ENCODE measurements at places on chromosomes 16 and 17. TPM values are rescaled to one million over a fixed set of nuclear protein-coding genes. Genes with fewer than 3 reads are reported as not detected.

GRCh38 chr16:8751481-8752311 is 45.7 kb downstream of the TMEM186 start:
- DNase-seq, result no peak

GRCh38 chr17:35664685-35665084 is 66.8 kb upstream of the RASL10B start:
- no peak for DNase-seq

GRCh38 chr17:38660097-38661025 is 14.4 kb downstream of the EPOP start:
- DNase-seq, result no peak

DNA sequence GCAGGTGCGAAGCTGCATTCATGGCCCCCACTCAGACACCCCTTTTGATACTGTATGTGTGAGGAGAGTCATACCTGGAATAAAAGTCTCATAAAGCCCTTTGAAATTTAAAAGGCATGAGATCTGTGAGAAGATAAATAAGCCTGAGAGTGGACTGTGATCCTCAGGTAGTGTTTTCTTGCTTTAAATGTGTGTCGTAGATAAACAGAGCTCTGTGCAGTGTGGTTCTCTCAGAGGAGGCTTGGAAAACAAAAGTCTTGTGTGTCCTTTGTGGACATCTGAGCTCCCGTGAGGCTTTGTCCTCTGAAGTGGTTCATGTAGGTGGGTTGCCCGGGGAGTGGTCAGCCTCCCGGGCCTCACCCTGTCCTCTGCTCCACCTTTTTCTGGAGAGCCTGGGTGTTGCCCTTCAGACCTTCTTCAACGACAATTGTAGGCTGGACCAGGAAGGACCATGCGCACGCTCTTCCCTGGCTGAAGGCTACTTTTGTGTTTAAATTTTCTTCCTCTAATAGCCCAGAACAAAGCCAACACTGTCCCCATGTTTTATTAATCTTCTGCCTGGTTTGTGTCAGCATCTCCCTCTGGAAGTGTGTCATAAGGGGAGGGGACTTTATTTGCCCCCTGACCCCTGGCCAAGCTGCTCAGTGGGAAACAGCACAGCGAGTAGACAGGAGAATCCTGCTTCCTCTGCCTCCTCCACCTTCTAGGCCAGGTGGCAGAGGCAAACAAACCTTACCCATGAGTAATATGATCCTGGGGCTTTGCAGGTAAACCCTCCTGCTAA is 151.2 kb downstream of the MSI2 start:
- no peak for DNase-seq

DNA sequence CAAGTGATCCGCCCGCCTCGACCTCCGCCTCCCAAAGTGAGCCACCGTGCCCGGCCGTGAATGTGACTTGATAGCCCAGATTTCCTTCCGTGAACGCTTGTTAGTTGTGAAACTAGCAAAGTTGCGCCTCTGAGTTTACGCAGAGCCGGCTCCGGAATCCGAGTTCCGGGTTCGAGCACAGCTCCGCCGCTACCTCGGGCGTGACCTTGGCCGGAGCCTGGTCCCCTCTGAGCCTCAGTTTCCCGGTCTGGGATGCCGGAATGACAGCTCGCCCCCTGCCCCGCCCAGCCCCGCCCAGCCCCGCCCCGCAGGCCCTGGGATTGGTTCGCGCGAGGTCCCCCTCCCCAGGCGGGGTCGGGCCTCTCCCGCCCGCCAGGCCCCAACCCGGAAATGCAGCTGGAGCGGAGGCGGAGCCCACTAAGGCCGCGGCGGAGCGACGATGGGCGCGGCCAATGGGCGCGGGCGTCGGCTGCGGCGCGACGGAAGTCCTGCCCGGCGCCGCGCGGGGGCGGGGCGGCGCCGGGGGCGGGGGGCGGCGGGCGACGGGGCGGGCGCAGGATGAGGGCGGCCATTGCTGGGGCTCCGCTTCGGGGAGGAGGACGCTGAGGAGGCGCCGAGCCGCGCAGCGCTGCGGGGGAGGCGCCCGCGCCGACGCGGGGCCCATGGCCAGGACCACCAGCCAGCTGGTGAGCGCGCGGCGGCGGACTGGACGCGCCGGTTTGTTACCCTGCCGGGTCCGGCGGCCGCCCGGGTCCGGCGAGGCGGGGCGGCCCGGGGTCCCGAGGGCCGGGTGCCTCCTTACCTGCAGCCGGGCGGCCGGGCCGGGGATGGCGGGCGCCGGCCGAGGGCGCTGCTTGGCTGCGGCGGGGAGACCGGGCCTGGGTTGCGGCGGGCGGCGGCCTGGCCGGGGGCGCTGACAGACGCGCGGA is at the start of gene PDPK1:
PDPK1 (plus strand) TSS at position 571 of the 929 bp plus-strand sequence; CDS start at position 663, 92 bp downstream.
- peak; percentile 96 for DNase-seq

DNA sequence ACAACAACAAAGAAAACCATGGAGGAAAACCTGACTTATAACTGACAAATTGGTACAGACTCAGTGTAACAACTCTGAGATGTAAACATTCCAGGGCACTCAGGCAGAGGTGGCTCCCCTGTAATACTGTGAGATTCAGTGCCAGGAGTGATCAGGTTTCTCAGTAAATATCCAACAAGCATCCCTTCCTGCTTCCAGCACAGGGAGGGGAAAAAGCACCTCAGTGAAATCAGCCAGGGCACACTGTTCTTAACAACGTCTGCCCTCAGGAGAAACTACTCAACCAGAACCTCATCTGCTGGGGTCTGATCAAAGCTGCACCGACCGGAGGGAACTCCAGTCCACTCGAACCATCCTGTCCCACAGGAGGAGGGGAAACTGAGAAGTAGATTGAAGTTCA is 52.3 kb downstream of the AMFR start:
- DNase-seq, result no peak

- DNase-seq, result no peak
Measured at GRCh38 chr17:41710472-41711090, 1.6 kb upstream of the GAST start.

GRCh38 chr17:20262226-20263114 is 204.9 kb downstream of the LGALS9B start:
- no peak for DNase-seq

DNA sequence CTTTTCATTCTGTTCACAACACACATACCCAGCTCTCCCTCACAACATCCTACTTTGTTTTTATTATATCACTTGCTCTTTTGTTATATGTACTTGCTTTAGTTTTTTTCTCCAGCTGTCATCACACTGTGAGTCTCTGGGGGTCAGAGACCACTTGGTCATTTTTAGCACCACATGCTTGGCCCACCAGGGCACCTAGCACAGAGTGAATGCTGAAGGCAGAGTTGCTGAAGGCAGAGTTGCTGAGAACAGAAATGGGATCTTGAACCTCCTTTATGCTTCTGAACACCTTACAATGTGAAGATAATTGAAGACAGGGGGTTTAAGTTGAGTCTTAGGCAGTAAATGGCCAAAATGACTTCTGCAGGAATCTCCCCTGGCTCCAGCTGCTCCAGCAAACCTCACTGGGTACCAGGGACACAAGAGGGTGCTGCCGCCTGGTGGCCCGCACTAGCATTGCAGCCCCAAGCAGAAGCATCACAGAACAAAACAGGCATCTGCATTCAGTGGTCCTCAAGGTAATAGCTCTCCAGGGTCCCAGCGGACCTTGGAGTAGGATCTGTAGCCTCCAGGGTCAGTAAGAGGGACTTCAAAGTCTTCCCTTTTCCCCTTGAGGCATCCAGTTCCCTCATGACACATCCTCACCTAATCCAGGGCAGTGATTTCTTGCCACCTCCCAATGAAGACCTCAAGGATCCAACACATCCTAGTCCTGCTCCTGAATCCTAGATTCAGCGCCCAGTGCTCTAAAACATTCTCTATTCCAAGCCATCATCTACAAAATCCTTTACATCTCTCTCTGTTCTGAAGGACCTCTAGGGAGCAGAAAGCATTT is 1972.6 kb downstream of the TP53TG3F start:
- DNase-seq, result peak; percentile 7

GRCh38 chr17:28181568-28181967 is 137.4 kb upstream of the TMEM97 start:
- no peak for DNase-seq

GRCh38 chr17:81481815-81482505 is 30.6 kb downstream of the ACTG1 start:
- DNase-seq, result peak; percentile 42

DNA sequence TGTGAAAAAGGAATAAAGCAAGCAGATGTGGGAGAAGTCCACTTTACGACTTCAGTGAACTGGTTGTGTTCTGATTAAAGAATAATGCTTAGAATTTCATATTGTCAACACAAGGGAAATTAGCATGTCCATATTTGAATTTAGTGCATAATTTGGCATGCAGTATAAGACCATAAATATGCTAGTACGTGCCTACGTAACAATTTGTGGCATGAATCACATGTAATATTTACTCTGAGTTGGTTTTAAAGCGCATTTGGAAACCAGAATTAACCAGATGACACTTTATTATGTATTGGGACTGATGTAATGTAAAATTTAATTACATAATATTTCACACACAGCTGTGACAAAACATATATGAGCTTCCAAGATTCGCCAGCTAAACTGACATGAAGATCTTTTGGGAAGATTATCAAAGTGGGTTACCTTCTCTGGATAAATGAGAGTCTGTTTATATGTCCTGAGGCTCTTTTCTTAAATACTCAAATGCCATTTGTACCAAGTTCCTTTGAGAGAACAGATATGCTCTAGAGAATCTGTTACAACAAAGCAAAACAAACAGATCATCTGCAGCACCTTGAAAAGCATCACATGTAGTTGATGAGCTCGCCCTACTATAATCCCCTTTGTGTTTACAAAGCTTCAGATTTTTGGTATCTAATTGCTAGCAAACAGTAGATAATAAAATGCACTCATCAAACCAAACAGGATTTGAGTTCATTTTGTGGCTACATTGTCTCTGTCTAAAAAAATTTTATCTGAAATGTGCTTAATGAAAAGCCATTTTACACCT is 1468.6 kb downstream of the CDH11 start:
- no peak for DNase-seq

- DNase-seq, result no peak
Measured at GRCh38 chr17:15914400-15915170, 30.3 kb upstream of the ADORA2B start.

- no peak for DNase-seq
Measured at GRCh38 chr17:55322453-55322985, 57.8 kb downstream of the HLF start.

DNA sequence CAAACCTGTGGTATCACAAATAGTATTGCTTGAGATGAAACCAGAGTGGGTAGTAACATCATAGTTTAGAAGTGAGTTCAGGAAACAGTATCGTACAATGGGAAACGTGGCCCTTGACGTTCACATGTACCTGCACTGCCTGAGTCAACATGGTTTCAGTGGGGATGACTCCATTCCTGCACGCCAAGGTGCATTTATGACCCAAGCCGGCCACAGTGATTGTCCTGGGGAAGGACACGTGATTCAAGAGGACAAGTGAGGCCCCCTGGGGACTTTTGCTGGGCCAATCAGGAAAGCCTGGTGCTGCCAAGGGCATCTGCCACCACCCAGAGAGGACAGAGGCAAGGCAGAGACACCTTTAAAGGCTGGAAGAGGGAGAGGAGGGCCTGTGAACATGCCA is 119.2 kb downstream of the AXIN2 start:
- no peak for DNase-seq

- no peak for DNase-seq
Measured at GRCh38 chr16:66930189-66930588, 4.0 kb downstream of the CIAO2B start.

TEN1 gene
- 25.5 TPM for total RNA-seq

ITGAL gene
- total RNA-seq, result 176 TPM

FBXO39 gene
- total RNA-seq, result 0.70 TPM

TNFRSF17 gene
- 6.3 TPM for total RNA-seq
